ENCODE measurements at places on chromosomes 2 and 18.
A peak's percentile ranks its signal among the peaks of the same experiment; 100 is the strongest.

- DNase-seq, result peak; percentile 7
Measured at GRCh38 chr2:203533676-203534591, 1.2 kb downstream of the RAPH1 start.

DNA sequence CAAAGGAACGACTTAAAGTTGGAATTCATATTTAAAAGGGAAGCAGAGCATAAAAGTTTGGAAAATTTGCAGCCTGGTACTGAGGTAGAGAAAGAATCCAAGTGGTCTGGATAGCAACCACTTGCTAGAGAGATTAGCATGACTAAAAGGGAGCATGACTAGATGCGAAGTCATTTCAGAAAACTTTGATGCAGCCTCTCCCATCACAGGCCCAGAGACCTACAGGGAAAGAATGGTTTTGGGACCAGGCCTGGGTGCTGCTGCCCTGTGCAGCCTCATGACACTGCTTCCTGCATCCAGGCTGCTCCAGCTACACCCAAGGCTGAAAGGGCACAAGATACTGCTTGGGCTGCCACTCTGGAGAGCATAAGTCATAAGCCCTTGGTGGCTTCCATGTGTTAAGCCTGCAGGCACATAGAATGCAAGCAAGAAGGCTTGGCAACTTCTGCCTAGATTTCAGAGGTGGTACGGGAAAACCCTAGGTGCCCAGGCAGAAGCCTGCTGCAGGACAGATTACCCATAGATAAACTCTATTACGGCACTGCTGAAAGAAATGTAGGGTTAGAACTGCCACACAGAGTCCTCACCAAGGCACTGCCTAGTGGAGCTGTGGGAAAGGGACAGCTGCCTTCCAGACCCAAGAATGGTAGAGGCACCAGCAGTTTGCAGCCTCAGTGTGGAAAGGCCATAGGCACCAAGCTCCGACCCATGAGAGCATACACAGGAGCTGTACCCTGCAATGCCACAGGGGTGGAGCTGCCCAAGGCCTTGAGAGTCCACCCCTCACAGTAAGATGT lies 12.6 kb upstream of the CHN1 start:
- no peak for DNase-seq

DNA sequence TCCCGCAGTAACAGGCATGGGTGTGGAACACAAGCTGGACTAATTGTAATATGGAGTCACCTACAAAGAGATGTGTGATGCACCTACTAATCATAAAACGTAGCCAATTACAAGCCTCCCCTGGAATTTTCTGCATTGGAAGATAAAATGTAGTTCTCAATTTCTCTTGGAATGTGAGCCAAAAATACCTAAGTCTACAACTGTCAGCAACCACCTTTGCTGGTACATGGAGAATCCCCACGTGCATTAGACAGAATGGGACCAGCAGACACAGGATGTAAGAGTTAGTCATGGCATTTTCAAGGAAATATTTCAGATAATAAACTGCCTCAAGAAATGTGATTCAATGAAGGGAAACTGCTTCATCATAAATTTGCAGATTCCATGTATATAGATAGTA lies 85.6 kb upstream of the DCC start:
- DNase-seq, result no peak

- no peak for DNase-seq
Measured at GRCh38 chr18:31929273-31929672, 13.7 kb downstream of the TRAPPC8 start.

- no peak for DNase-seq
Measured at GRCh38 chr18:25425024-25425423, 73.1 kb upstream of the ZNF521 start.

GRCh38 chr2:235278771-235279355 lies 215.0 kb upstream of the AGAP1 start:
- no peak for DNase-seq

DNA sequence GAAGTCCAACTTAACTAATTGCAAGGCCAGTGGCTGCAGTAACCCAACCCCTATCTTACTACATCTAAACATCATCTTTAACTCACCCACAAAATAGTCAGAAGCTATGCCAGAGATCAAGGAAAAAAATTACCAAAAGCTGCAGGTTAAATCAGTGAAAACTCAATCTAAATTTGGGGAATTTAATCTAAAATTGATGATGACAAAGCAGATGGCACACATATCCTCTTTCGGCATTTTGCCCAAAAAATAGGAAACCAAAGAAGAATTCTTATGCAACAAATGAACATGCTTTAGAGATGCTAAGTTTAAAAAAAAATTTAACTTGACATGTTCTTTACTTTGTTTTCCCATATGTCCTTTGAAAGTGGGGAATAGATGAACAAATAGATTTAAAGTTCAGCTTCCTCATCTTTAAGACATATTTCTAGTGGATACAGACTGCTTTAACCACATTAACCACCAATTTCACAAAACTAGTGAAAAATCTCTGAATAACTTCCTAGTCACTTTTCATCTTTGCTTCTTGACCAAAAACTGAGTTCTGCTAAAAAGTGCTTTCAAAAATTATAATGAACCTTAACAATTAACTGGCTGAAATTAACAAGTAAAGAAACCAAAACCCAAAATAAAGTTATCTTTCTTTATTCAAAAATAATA lies 74.3 kb upstream of the CCDC150 start:
- DNase-seq, result no peak

- no peak for DNase-seq
Measured at GRCh38 chr2:56297671-56298070, 113.9 kb downstream of the CCDC85A start.

GRCh38 chr2:172905937-172906811 lies 169.5 kb upstream of the MAP3K20 start:
- no peak for DNase-seq

GRCh38 chr2:75311993-75312392 lies 112.7 kb upstream of the TACR1 start:
- peak; percentile 26 for DNase-seq

DNA sequence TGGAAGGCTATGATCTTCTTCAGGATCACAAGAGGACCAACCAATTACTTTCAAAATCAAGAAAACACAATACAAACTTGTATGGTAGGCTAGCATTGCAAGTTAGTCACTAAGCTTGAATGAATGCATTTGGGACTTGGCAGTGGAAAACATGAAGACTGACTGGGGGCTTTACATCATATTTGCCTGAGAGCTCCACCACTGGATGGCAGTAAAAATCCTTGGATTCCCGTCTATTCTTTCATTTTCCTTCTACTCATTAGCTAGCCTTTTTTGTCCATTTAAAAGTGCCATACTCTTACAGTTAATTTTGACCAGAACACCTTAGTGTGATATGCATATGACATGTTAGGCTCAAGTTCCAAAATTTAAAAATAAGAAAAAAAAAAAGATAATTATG lies 63.5 kb upstream of the RASGRP3 start:
- no peak for DNase-seq

DNA sequence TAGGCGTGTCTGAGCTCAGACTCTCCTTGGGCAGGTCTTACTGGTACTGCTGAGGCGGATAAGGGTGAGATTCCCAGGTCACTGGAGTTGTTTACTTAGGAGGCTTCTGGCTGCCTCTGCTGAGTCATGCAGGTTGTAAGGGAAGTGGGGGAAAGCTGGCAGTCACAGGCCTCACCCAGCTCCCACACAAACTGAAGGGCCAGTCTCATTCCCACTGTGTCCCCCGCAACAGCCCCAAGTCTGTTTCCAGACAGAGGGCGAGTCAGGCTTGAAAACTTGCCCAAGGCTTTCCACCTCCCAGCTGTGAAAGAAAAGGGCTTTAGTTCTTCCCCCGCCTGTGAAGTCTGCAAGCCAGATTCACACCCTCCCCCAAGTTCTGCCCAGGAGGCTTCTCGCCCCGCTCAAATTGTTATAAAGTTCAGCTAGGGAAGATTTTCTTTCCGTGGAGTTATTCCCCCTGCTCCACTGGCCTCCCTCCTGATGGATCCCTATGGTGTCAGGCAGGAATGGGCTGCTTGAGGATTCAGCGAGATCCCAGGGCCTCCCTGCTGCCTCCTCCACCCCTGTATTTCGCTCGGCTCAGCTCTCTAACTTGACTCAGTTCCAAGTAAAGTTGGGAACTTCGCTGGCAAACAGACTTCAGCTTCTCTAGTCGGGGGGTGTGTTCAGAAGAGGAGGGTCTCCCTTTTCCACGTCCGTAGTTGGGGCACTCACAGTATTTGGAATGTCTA lies 248.6 kb downstream of the NR4A2 start:
- no peak for DNase-seq

DNA sequence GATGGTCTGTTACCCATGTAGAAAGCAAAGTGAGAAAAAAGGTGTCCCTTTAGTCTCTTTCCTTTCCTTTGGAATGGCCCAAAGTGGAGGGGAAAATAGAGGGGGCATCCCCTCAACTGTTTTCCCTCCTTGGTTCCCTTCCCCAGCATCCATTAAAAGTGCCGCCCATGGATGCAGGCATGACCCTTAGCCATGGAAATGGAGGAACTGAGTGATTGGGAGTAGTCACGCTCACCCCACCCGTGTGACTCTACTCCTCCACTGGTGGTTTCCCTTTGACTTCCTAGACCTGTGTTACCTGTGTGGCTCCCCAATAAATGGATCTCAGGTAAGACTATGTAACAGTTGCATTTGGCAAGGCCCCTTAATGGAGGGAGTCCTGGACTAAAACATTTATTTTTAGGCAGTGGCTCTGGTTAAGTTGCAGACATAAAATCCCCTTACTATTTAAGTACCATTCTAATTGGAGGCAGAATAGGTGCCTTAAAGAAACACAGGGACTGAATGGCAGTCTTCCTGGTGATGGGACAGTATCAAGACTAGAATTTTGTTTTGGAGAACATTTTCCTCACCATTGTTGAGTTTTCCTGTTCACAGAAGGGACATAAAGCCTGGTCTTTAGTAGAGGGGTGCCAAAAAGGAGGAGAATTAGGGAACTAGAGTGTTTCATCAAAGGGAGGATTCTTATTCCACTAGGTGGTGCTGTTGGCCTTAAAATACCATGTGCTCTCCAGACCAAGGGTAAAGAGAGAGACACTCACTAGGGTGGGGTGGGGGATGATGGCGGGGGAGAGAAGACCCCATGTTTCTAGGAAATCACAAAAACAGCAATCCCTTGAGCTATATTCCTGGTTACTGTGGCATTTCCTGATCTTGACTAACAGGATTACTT lies 25.7 kb upstream of the PLA2R1 start:
- DNase-seq, result no peak

DNA sequence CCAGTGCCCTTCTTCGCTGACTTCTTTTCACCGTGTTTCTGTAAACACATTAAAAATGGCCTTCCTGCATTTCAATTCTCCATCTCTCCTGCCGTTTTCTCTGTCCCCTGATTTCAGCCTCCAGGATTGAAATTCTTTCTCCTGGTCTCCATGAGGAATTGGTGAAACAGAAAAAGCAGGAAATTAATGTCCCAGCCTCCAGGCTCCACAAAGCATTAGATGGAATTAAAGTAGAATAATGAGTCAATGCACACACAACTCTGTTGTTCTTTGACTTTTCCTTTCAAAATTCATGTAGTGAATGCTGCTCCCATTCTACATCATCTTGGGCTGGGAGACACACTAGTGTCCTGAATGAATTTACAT lies 209.5 kb downstream of the KLHL29 start:
- no peak for DNase-seq

DNA sequence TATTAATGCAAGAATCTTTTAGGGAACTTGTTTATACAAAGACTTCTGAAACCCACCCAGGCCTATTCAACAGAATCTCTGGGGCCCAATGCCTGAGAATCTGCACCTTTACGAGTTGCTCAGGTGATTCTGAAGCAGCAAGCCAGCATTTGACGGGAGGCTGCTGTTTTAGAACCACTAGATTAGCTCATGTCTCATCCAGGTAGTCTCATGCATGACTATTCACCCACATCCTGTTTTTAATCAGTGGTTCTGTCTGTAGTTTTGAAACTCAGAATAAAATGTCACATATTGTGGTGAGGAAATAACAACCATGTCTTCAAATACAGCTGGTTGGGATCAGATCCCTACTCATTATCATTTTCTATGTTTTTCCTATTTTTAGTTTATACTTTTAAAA lies 39.5 kb downstream of the CYTIP start:
- DNase-seq, result no peak

DNA sequence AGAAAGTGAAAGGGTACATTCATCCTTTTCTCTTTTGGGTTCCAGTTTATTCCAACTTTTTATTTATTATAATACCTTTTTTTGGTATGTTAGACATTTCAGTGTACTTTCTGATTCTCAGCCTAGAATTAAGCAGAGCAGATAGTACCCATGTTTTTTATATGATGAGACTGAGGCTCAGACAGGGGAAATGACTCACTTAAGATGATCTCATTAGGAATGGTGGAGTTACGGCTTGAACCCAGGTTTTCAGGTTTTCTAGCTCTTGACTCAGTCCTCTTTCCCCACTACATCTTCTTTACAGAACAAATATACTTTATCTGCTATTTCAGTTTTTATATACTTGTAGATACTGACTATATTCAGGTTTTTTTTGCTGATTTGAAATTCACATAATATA lies 51.7 kb upstream of the OTX1 start:
- no peak for DNase-seq

DNA sequence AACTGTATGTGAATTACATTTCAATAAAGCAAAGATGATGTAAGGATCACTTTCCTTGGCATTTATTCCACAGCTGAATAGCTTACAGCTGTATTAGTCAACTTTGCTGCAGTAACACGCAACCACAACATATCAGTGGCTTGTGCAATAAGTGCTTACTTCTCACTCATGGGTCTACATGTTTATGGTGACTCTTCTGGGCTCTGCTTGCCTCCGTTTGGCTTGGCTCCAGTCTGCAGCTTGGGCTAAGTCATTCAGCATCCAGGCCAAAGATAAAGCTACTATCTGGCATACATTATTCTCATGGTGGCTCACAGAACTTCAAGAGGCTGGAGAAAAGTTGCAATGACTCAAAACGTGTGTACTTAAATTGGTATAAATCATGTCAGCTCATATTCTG lies 355.0 kb downstream of the RNF144A start:
- DNase-seq, result no peak

DNA sequence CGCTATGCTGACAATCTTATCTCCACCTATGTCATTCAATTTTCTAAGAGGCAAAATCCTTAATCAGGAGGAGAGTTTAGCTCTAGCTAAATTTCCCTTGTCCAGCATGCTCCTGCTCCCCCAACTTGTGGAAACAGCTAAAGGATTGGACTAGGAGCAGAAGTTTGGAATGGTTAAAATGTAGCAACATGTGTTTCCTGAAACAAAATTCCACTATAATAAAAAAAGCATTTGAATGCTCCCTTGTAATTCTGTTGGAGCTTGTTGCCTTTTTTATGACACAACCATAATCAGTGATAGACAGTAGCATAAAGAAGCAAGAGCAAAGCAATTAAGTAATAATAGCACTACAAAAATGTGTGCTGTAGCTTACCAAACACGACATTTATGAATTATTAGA lies 6.9 kb downstream of the ACTR3 start:
- DNase-seq, result no peak

DNA sequence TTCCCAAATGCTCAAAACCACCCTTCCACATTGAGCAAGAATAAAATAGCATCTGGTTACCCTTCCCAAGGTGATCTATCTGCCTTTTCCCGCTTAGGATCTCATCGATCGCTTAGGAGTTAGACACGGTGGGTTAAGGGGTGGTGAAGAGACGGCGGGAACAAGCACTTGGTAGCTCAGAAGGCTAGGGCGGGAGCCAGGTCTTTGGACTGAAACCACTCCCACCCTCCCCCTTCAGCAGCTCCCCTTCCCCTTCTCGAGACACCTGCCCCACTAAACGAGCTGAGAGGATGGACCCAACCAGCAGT lies 513 bp downstream of the THOC1 start:
- DNase-seq, result peak; percentile 54

GRCh38 chr2:10909050-10909995 lies 2.4 kb upstream of the KCNF1 start:
- peak; percentile 85 for DNase-seq

GRCh38 chr2:74149570-74150319 lies 2.0 kb upstream of the BOLA3 start:
- no peak for DNase-seq

GRCh38 chr2:23691565-23691964 lies 235.4 kb downstream of the ATAD2B start:
- no peak for DNase-seq
